Activated CD4-positive, alpha-beta T cell treated with anti-CD3 and anti-CD28 coated beads, Interleukin-2, amount 10 ng/mL, durations not matched to agents 24 days and 14 days (primary cell): ENCODE measurements at places on chromosomes 2 and 18. TPM values are rescaled to one million over a fixed set of nuclear protein-coding genes. Genes with fewer than 3 reads are reported as not detected.

DNA sequence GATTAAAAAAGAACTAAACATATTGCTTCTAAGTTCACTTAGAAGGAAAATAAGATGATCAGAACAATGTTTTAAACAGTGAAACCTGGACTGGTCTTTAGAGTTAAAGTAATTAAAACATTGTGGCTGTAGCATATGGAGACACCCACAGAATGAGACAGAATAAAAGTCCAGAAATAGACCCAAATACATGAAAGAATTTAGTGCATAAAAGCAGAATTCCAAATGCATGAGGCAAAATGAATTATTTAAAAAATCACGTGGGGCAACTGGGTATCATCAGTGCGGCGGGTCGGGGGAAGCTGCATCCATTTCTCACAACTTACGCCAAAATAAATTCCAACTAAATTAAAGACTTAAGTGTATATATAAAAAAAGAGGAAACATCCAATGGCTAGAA, 12.1 kb downstream of the RNF149 start:
- no peak for DNase-seq
- H3K27me3 ChIP-seq: no peaks in the 10 kb centered on the region
- peaks cover 44% of the 10 kb centered on the region for H3K36me3 ChIP-seq
- no peak overlapping the region for H3K27ac ChIP-seq

GRCh38 chr2:134683561-134684112, 35.2 kb downstream of the TMEM163 start:
- peaks cover 3% of the 10 kb centered on the region for H3K36me3 ChIP-seq
- peaks cover 12% of the 10 kb centered on the region for H3K27me3 ChIP-seq
- DNase-seq: peak; percentile 65
- peaks cover 33% of the 10 kb centered on the region for H3K4me1 ChIP-seq
- H3K27ac ChIP-seq: no peak overlapping the region

IL1RL1 gene
- 0.54 and 0.84 TPM in 2 replicates for total RNA-seq

CRYBA2 gene
- not detected in 2 replicates for total RNA-seq

DNA sequence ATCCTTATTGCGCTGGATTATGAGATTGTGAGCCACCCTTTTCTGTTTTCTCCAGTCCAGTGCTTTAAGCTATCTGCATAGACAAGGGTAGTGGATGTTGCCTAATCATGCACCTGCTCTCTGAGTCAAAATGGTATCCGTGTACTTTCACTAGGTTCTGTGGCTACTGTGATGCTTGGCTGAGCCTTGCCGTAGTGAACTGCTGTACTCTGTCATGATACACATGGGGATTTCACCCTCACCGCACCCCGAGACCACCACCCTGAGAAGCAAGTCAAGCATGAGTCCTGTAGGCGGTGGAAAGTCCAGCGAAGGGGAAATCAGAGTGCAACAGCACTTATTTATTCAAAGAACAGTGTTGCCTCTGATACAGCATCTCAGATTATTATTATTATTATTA, 55.0 kb downstream of the ARHGAP25 start:
- no peak overlapping the region for H3K27ac ChIP-seq
- H3K4me3 ChIP-seq: no peak overlapping the region
- peaks cover 31% of the 10 kb centered on the region for H3K4me1 ChIP-seq
- no peaks in the 10 kb centered on the region for H3K27me3 ChIP-seq

DNA sequence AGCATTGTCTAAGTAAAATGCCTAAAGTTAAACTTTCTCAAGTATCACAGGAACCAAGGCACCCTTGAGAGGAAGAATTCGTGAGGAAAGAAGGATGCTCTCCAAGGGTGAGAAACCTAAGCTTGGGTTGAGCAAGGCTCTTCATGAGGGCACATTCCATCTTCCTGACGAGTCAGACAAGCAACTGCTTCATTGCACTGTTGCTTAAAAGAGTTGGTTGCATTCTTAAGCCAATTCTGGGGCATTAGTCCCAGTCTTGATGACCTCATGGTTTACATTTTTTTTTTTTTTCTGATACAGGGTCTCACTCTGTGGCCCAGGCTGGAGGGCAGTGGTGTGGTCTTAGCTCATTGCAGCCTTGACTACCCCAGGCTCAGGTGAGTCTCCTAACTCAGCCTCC, 237.5 kb downstream of the ACTR3 start:
- H3K27ac ChIP-seq: no peak overlapping the region
- no peaks in the 10 kb centered on the region for H3K36me3 ChIP-seq
- H3K4me3 ChIP-seq: no peak overlapping the region
- no peak for DNase-seq
